ENCODE measurements at places on chromosomes 16 and 17. TPM values are rescaled to one million over a fixed set of nuclear protein-coding genes. Genes with fewer than 3 reads are reported as not detected.
A peak's percentile ranks its signal among the peaks of the same experiment; 100 is the strongest.

- no peak for DNase-seq
These were observed 13.7 kb upstream of the CA4 start for GRCh38 chr17:60135951-60136666.

DNA sequence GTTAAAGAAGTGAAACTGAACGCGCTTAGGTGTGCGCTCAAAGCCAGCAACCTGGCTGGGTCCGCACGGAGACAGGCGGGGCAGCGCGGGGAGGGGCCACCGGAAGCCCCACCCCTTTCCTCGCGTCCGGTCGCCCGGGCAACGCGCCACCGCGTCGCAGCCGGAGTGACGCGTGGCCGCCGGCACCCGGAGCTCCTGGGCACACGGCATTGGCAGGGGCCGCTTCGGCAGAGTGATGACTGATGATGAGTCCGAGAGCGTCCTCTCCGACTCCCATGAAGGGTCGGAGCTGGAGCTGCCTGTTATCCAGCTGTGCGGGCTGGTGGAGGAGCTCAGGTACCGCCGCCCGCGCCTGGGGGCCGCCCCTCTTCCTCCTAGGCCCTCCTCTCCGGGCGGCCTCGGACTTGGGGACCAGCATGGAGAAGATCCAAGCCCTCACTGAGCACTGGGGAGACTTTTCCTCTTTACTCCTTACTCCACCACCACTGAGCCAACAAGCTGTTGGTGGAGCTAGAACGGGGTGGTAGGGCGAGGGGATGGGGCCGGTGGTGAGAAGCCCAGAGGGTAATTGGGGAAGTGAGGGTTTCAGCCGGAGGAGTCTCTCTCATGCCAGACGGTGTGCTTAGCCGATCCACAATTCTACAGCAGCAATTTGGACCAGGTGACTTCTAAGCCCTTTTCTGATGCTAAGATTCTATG lies 44.9 kb downstream of the PRSS54 start:
- peak; percentile 79 for DNase-seq

- DNase-seq = no peak
These were observed 136.1 kb downstream of the GSG1L start for GRCh38 chr16:27927266-27927901.

DNA sequence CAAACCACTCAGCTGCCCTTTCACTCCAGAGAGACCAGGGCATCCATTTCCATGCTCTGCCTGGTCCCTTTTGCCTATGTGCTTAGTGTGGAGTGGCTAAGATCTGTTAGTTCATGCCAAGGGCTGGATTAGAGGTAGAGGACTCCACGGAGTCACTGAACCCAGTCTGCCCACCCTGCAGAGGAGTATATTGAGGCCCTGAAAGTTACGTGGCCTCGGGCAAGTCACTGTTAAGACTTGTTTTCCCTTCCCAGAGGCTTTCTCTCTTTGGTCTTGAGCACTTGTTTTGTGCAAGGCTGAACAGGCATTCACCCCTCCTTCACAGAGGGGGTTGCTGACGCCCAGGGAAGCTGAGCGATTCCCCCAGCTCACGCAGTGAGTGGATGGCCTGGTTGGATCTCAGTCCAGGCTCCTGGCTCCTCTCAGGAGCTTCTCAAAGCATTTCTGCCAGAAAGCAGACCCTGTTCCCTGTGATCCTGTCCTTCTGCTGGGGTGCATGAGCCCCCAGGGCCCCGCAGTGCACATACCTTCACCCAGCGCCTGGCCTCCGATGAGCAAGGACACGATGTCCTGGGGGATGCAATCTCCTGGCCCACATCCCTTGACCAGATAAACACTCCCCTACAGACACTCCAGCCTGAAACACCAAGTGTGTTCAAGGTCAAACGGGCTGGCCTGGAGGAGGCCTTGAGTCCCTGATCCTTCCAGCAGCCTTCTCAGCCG lies 153.4 kb upstream of the GSE1 start:
- DNase-seq = no peak

GRCh38 chr16:69345923-69346322 lies 5.7 kb downstream of the TMED6 start:
- no peak for DNase-seq

DNA sequence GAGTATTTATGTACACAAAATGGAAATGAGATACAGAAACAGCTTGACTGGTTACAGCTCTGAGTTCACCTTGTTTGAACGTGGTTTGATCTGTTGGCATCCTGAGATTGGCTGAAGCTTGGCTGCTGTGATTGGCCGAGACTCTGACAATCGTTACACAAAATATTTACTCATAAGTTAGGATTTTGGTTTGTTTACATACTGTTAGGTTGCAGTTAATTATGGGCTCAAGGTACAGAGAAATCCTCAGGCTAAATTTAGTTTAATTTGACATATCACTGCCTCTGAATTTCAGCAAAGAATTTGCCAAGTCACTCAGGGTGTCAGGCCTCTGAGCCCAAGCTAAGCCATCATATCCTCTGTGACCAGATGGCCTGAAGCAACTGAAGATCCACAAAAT lies 227.3 kb downstream of the COPRS start:
- no peak for DNase-seq

DNA sequence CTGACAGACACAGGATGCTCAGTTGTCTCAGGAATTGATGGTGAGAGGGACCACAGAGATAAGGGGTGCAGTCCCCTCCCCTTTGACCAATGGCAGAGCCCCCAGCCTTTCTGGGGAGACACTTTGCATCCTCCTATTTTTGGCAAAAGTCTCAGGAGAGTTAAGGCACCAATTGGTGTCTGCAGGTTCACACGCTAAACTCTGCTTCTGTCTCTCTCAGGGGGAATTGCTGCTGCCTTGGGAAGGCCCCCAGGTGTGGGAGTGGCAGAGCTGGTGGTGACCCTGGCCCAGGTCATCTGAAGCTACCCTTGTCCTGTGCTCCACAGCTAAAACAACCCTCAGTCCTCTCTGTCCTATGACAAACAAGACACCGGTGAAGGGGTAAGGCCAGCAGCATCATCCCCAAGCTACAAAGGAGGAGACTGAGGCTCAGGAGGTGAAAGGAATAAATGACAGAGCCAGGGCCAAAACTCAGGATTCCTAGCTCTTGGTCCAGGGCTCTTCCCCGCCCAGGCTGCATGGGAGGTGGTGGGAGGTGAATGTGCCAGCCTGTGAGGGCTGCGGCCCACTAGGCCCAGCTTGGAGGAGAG lies 20.3 kb downstream of the OSBPL7 start:
- DNase-seq = no peak

DNA sequence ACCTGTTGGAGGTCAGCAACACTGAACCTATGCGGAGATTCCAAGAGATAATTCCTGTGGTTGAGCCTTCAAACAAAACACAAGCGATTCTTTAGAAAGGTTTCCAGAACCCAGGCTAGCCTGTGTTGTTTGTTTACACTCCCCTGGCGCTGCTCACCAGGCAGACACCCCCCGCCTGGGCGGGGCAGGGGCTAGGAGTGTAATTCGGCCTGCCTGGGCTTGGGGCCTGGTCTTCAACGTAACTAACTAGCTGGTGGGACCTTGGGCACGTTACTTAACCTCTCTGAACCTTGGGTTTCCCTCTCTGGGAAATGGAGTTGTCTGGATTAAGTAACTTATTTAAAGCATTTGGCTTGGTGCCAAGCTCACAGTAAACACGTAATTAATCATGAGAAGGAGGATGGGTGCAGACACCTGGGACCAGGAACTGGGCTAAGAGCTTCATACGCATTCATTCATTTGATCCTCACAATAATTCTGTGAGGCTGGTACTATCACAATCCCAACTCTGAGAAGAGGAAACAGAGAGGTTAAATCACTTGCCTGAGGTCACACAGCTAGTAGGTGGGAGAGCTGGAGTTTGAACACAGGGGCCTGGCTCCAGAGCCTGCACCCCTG lies 7.6 kb upstream of the ARHGAP27 start:
- peak; percentile 81 for DNase-seq

DNA sequence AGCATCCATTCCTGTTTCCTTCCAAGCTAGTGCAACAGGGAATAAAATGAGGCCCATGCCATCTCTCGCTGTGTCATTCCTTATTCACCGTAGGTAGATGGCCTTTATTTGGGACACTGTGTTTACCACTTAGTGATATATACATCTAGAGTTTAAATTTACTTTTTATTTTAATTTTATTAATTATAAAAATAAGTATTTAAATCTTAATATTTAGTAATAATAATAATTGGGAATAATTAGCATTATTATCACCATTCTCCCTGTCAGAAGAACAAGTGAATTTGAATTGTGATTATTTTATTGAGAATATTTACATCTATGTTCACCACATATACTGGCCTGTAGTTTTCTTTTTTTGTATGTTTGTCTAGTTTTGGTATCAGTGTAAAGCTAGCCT lies 692.9 kb upstream of the KIF2B start:
- DNase-seq = no peak

- no peak for DNase-seq
These were observed 1.1 kb upstream of the HOXB7 start for GRCh38 chr17:48611681-48612455.

DNA sequence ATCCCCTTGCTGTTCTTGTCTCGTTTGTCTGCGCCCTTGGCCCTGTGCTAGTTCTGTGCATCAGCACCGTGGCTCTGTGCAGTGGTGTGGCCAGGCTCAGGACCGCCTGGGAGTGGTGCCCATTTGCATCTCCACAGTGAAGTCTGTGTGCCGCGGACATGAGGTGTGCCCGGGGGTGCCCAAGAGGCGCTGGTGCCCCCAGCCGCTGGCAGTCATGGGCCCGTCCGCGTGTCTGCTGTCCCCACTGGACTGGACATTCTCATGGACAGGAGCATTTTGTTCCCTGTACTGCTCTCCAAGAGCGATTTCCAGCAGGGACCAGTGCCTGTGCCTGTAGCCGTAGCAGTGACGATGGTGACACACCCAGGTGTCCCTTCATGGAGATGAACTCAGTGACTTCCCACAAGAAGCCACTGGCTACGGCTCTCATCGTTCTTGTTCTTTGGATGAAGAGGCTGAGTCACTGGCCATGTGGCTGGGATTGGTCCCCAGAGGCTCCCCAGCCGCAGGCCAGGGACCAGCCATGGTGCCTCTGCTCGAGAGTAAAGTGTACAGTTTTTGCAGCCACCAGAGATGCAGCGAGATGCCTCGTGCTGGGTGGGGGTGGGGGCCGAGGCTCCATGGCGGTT lies 13.0 kb upstream of the MC1R start:
- no peak for DNase-seq

DNA sequence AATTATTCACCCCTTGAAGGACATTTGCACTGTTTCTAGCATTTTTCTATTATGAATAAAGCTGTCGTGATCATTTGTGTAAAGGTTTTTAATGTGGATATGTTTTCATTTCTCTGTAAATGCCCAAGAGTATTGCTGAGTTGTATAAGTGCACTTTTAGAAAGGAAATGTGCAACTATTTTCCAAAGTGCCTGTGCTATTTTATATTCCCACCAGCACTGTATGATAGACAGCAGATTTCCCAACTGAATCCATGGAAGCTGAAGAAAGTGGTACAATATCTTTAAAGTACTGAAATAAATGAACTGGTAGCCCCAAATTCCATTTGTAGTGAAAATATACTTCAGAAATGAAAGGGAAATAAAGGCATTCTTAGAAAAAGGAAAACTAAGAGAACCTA lies 238.4 kb downstream of the BCAS3 start:
- DNase-seq = no peak

GRCh38 chr17:50443505-50443974 lies 17.5 kb downstream of the ACSF2 start:
- DNase-seq = no peak

- no peak for DNase-seq
These were observed 4.8 kb upstream of the GLG1 start for GRCh38 chr16:74611721-74612120.

- DNase-seq = no peak
These were observed 46.8 kb downstream of the RNF112 start for GRCh38 chr17:19457830-19458271.

DNA sequence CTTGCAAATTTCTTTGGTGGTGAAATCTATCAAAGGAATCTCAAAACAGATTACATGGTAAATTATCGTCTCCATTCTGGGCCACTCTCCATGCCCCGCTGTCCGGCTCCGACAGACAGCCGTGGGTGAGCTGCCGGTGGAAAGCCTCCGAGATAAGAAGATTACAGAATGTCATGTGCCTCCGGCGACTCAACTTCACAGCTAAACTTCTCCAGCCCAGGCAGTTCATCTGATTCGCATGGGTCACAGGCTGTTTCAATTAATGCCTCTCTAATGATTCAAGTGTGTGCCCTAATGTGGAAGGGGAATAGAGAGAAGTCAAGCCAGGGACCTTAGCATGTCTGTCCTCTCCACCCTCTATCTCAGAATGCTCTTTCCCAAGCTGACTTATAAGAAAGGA lies 520.8 kb upstream of the ZFHX3 start:
- DNase-seq = no peak

DNA sequence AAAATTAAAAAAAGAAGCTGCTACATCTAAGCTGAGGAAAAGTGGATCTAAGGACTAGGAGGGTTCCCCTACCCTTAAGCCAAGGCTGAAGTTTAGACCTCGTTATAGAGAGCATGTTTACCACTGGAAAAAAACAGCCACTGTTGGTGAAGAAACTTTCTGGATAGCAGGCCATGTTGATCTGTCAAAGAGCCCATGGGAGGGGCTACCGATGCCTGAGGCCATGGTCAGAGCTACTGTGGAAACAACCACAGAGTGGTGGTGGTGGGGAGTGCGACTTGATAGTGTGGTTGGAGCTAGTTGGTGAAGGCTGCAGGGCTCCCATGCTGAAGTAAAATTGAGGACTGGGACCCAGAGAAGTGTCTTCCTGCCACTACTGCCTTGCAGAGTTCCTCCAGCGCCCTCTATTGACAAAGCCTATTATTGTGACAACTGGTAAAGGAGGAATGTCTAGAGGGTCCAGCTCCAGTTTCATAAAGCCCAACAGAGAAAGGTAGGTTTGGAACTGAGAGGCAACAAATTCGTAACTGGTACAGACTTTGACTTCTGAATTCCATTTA lies 12.7 kb upstream of the FAM20A start:
- peak; percentile 55 for DNase-seq

DNA sequence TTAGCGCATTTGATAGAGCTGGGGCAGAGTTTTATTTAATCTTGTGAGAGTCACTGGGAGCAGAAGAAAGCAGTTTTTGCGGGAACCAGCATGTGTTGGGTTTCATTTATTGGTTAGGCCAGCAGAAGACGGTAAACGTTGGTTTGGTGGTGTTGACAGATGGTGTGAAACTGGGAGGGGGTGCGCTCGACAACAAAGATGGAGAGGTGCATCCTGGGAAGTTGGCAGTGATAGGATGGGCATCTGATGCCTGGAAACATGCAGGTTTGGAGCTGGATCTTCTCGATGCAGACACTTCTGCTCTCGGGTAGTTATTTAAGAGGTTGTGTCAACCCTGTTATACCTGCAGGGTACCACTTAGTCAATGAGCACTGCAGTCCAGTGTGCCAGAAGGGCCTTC lies 24.9 kb upstream of the CLEC18A start:
- DNase-seq = no peak

DNA sequence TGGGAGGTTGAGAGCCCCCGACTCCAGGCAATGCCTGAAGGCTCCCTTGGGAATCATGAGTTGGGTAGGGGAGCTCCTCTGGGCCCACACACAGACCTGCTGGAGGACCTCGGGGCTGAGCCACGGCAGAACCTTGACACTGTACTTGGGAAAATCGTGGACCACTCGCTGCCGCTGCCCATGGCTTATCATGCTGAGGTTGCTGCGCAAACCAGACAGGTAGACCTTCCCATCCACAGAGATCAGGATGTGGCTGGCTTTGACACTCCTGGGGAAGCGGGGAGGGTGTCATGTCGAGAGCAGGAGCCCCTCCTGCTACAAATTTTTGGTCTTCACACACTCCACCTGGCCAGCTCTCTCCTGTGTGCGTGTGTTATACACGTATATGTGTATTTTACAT lies 7.2 kb upstream of the LIMD2 start:
- DNase-seq = no peak

- DNase-seq = no peak
These were observed 234.6 kb downstream of the TMEM114 start for GRCh38 chr16:8355675-8356074.

Gene KRTAP9-4
- not detected for total RNA-seq

Gene OR3A3
- total RNA-seq = not detected

Gene ACSM5
- not detected for total RNA-seq

Gene PRR29
- not detected for total RNA-seq
